ENCODE measurements at places on chromosomes 12 and 14.

DNA sequence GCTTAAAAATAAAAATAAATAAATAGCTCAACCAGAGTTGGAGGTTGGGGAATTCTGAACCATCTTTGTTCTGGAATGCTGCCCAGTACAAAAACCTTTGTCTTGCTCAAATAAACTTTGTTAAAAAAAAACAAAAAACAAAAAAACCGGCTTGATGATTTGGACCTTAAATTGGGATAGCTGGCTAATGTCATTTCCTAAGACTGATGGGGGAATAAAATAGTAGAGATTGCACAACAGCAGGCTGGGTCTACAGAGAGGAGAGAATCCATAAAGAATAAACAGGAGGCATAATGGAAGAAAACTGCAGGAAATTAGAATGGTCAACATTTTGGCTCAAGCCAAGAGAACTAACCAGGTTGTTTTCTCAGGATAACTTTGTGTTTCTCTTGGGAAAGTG, 370.9 kb downstream of the AEBP2 start:
- DNase-seq, result no peak

DNA sequence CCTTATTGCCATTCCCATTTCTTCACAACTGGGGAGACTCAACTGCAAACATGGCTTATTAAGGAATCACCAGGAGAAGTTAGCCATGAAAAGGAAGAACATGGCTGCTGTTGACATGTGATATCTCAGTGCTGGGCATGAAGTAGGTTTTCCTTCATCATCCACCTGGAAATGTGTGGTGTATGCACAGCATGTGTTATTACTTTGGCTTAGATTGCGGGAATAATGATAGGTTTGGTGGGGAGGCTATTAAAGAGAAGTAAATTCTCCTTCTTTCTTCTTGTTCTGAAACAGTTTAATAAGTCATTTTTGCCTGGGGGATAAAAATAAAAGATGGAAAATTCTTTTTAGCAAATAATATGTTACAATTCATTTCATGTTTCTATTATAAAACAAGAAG, 23.7 kb upstream of the CLEC14A start:
- no peak for DNase-seq

DNA sequence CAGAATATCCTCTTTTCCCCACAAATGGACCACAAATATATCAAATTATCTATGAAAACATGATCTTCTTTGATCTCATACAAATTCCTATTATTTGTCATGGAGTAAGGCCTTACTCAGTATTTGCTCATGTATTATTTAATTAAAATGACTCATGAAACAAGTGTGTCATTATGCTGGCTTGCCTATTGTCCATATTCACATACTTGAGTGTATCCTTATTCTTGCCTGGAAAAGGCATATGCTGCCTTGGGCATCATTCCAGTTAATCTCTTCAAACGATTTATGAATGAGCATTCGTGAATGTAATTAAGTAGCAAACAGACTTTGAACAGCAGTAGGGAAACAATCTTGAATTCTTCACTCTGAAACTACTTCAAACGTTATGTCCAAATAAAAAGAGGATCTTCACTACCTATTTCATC, 22.6 kb upstream of the SNRPF start:
- DNase-seq, result no peak

- DNase-seq, result no peak
These were observed 330.2 kb downstream of the DPF3 start for GRCh38 chr14:72563676-72564075.

GRCh38 chr14:60773558-60773957, 39.0 kb downstream of the MNAT1 start:
- DNase-seq, result no peak

DNA sequence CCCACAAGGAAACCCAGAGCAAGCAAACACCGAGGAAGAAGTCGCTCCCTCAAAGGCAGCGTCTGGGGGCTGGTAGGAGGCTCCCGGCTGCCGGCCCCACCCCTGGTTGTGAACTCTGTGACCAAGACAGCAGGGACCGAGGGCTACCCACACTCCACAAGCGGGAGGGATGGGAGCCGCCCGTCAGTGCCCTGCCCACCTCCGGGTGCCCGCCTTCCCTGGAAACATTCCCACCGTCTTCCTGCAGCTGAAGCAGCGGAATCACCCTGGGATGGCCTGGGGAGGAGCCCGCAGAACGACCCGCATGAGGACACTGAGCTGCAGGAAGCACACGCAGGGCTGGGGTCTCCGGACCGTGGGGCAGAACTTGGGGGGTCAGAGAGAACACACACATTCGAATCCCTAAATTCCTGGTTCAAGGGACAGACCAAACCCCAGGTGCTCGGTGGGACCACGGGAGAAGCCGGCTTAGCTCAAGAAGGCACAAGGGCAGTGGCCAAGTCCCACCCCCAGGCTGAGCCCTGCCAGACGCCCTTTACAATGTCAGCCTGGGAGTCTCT, 33.5 kb upstream of the C14orf180 start:
- DNase-seq, result no peak

DNA sequence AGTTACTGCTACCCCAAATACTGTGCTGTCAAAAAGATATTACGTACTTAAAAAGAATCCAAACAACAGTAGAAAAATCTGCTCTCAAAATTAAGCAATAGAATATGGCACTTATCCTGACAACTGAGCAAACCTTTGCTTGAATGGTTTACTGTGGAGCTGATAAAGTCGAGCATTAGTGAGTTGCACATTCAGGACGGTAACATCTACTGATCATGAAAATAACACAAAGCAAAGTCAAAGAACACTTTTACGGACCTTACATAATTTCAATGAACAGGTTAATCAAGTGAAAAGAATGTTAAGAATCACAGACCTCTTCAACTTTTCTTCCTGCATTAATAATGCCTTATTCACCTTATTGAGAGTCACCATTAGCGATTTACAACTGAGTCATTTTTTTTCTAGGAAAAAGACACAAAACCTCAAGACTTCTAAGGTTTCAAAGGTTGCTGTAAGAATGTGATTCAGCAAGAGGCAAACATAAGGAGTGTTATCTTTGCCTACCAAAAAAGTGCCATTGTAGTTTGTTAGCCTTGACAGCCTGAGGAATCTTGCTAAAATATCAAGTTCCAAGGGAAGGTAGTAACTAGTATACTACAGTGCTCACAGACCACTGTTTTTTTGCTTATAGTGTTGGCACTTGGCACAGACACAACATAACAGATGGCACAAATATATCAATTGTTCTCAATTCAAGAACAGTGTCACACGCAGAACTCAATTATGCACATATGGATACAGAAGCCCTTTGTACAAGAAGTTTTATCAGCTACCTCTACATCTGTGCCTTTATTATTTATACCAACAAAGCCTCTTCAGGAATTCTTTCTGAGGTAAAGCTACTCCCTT, 334.2 kb upstream of the RPL10L start:
- no peak for DNase-seq

DNA sequence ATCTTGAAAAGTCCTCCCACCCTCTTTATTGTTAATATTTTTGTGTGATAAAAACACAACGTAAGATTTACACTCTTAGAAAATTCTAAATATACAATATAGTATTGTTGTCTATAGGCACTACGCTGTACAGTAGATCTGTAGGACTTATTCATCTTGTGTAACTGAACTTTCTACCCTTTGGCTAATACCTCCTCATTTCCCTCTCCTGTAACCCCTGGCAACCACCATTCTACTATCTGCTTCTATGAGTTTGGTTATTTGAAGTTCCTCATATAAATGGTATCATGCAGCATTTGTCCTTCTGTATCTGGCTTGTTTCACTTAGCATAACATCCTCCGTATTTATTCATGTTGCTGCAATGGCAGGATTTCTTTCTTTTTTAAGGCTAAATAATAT, 5.2 kb upstream of the CLEC9A start:
- DNase-seq, result no peak

DNA sequence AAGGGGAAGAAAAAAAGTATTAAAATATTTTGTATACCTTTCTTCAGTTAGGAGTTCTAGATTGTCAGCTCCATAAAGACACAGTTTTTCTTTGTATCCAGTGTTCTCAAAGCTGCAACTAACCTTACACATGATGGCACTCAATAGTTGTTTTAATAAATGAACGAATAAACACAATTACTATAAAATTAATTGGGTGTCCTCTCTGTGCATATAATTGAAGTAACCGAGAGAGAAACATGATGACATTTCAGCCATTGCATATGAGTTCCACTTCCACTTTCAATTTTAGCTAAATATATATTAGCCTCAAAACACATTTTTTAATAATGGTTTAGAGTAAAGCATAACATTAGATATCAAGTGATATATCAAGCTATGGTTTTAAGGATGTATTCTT, 671.2 kb downstream of the LRFN5 start:
- DNase-seq, result no peak

DNA sequence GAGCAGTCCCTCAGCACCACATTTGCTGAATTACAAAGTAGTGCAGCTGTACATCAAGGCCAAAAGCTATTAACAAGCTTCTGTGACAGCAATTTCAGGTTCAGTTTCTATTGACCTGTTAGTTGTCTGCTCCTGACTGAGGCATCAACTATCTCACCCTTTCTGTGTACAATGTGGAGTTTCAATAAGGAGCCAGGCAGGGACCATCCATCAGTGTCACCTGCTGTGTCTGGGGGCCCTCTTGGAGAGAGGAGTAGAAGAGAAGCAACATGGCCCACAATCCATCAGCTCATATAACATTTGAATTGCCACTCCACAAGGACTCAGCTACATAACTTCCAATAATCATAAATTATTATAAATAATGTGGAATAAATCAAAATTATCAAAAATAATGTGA, 72.3 kb upstream of the CCDC196 start:
- DNase-seq, result no peak

DNA sequence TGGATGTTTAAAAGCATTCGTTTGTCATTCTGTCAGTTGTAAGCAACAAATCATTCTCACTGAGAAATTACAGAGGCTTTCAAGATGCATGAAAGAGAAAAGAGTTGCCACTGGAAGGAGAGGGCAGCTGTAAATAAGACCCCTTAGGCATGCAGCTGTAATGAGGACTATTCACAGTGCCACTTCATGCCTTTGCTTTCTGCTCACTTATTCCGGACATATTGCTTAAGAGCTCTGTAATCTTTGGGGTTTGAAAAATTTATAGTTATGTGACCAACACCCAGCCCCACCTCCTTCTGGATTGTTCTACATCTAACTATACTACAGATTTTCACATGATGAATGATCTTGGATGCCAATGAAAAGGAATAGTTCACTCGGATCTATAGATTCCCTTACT, 194.8 kb upstream of the DCN start:
- no peak for DNase-seq

DNA sequence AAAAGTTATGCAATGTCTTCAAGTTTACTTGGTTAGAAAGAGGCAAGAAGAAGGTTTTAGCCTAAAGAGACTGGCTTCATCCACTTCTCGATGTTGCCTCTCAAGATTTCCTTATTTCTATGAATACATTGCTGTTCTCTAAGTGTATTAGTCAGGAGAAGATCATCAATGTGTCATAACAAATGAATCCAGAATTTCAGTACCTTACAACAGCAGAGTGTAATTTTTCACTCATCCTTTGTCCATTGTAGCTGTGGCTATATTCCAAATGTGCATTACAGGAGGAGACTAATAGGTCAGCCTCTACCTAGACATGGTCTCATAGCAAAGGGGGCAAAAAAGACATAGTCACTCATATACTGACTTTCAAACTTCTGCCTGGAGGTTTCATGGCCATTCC, 579.1 kb downstream of the PRKD1 start:
- no peak for DNase-seq

GRCh38 chr12:49094160-49094974, at the start of gene DHH:
DHH (minus strand) TSS chr12:49094801; CDS start chr12:49094512, 289 bp downstream.
- no peak for DNase-seq

- no peak for DNase-seq
These were observed 21.8 kb upstream of the SPPL3 start for GRCh38 chr12:120925740-120926563.
